ENCODE measurements at places on chromosomes 2 and 18.

GRCh38 chr2:158529379-158530259 is 72.9 kb downstream of the PKP4 start:
- DNase-seq, result no peak

DNA sequence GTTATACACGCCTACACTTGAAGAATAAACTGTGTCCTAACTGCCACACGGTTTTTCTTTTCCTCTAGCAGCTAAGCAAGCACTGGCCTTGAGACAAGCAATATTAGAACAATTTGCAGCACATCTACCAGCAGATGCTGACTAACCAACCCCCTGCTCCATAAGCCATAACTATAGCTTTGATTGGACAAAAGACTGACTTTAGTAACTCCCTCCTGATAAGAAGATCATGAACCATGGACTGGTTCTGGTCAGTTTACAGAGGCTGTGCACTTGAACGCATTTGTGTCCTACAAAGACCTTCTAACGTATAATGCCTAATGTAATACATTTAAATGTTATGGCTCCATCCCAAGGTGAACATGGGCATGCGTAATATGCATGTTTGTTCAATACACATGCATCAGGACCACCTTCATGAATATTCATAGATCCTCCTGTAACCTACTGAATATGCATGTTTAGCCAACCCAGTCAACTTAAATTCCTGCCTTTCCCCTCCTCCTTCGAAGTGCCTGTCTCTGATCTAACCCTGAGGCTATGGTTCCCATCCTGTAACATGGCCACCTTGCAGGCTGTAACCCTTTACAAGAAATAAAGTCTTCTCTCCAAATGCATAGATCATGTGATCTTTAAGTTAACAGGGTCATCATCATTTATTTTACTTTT is 26.5 kb downstream of the SLC4A5 start:
- DNase-seq, result no peak

- DNase-seq, result no peak
These were observed 46.8 kb upstream of the RIOK3 start for GRCh38 chr18:23406271-23406787.

- no peak for DNase-seq
These were observed 99.7 kb upstream of the CD302 start for GRCh38 chr2:159897720-159898119.

- no peak for DNase-seq
These were observed 41.0 kb downstream of the EPB41L5 start for GRCh38 chr2:120053891-120054290.

GRCh38 chr2:158211502-158211901 is 109.8 kb downstream of the UPP2 start:
- DNase-seq, result no peak

GRCh38 chr2:121828281-121828731 is 72.9 kb downstream of the TSN start:
- no peak for DNase-seq

DNA sequence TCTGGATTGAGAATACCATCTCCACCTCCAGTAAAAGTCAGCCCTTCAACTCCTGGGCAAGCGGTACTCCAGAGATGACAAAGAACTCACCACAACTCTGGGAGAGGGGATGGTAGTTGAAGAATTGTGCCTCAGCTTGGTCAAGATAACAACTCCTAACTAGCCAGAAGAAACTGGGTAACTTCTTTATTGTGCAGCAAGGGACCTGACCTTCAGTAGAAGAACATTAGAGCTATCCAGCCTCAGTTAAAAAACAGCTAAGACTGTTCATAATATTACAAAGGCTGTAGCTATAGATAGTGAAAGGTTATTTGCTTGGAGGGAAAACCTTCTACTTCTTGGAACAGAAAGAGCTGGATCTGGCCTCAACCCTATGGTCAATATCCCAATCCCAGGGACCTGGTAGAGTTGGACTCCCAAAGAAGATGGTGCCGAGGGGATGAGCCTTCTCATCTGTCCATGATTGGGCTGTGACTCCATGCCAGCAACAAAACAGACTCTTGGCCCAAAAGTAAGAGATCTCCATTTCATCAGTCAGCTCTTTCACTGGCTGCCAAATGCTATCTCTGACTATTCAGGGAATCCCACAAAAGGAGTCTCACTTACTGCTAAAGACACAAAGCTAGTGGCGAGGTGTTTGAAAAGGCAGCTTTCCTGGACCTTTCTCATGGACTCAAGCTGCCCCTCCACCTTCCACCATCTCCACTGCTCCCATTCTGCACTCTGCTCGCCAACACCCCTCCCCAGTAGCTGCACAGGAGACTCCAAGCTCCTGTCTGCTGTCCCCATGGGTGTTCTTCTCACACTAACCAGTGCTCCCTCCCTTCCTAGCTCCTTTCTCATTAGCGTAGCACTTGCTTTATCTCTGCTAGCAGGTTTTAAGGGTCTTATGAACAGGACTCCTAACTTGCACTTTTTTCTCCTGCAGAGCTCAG is 145.8 kb downstream of the CAPN13 start:
- no peak for DNase-seq

Data from GM19239 (cell line).